ENCODE measurements at places on chromosomes 2 and 18.

DNA sequence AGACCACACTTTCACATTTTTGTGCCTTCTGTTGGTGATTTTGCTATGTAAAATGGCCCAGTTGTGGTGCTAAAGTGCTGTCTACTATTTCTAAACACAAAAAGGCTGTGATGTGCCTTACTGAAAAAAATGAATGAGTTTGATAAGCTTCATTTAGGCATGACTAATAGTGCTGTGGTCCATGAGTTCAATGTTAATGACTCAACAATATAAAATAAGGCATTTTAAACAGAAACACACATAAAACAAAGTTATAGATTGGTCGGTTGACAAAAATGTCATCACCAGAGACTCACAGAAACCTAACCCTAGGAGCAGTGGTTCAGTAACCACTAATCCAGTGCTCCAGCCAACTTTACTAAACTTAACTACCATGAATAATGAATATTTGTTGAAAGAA is 160.0 kb downstream of the DNAH6 start:
- no peak for DNase-seq

DNA sequence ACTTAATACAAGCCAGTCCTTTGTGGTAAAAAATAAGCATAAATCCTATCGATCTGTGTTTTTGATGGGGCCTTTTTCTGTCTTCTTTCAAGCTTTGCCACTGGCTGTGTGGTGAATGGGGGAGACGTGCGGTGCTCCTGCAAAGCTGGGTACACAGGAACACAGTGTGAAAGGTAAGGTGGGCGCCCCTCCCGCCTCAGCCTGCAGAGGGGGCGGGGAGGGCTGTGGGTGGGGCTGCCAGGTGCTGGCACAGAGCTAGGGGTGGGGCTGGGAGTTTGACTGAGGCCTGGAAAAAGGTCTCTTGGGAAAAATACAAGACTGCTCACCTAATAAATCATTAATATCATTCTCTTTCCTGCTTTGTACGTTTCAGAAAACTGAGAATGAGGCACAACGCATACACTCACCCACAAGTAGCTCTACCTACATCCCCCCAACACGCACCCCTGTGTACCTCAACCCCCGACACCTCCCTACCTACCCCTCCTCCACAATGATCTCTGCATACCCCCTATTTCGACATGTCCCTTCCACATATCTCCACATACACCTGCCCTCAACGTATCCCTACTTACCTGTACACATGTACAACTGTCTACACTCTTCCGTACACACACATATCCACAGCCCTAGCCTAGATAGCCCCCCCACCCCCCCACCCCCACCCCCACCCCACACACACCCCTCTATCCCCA is 129.7 kb upstream of the TTC39C start:
- no peak for DNase-seq

DNA sequence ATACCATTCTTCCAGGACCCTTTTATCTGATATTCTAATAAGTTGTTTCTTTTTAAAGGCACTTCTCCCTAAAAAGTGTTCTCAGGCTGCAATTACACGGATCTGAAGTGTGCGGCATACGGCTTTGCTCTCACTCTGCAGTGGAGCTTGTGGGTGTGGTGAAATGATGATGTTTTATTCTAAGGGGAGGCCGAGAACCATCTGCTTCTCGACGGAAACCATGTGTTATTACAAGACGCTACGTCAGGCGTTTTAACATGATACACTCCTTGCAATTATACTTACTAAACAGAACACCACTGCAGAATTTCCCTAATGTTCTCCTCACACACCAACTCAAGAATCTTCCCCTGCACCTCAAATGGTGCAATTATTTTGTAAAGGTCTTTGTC is 34.9 kb upstream of the CTDP1 start:
- DNase-seq = no peak

DNA sequence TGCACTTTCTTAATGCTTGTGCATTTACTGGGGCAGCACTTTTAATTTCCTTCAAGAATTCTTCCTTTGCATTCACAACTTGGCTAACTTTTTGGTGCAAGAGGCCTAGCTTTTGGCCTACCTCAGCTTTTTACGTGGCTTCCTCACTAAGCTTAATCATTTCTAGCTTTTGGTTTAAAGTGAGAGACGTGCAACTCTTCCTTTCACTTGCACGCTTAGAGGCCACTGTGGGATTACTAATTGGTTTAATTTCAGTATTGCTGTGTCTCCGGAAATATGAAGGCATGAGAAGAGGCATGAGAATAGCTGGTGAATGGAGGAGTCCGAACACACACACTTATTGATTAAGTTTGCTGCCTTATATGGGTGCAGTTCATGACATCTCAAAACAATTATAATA is 354.1 kb downstream of the DLGAP1 start:
- no peak for DNase-seq

- no peak for DNase-seq
Observed at GRCh38 chr2:22946553-22946952, 438.4 kb upstream of the KLHL29 start.

GRCh38 chr2:131394147-131394931 is 30.4 kb upstream of the RAB6D start:
- no peak for DNase-seq

DNA sequence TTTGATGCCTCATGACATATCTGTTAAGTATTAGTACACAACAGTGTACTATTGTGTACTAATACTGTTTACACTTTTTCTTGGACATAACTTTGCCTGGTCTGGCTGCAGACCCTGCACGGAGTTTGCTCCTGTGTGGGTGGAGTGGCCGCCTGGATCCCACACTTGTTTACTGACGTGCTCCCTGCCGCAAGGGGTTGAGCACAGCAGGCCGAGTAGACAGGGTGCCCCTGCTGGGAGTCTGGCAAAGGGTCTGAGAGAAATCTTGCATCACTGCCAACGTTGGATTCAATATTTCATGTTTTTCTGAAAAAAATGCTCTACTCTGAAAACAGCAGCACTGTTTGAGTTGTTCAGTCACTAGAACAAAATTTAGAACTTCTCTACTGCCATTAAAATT is 59.0 kb downstream of the PDK1 start:
- DNase-seq = no peak

- no peak for DNase-seq
Observed at GRCh38 chr2:214265991-214266489, 144.8 kb upstream of the VWC2L start.

DNA sequence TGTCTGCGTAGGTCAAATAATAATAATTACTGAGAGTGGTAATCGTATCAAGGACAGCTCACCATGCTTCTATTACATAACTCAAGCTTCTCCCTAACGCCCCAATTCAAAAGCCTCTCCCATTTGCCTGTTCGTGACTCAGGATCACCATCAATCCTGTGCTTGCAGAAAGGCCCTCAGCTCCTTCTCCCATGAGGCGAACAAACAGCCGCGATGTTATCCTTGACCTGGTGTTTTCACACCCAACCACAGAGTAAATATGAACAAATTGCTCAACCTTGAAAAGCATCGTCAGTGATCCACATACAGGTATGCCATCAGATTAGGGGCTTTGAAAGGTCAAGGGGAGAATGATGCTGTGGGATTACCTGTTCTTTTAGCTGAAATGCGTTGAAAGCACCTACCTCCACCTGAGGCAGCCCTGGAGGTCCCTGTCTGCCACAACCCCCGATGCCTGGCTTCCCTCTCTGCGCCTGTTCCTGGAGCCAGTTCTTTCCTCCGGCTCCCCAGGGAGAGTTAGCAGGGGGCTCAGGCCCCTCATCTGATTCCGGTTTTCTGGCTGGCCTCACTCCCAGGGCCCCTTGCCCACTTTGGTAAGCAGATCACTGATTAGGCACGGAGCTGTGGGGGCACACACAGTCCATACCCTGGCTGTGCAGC is 39.1 kb upstream of the ODC1 start:
- DNase-seq = no peak

DNA sequence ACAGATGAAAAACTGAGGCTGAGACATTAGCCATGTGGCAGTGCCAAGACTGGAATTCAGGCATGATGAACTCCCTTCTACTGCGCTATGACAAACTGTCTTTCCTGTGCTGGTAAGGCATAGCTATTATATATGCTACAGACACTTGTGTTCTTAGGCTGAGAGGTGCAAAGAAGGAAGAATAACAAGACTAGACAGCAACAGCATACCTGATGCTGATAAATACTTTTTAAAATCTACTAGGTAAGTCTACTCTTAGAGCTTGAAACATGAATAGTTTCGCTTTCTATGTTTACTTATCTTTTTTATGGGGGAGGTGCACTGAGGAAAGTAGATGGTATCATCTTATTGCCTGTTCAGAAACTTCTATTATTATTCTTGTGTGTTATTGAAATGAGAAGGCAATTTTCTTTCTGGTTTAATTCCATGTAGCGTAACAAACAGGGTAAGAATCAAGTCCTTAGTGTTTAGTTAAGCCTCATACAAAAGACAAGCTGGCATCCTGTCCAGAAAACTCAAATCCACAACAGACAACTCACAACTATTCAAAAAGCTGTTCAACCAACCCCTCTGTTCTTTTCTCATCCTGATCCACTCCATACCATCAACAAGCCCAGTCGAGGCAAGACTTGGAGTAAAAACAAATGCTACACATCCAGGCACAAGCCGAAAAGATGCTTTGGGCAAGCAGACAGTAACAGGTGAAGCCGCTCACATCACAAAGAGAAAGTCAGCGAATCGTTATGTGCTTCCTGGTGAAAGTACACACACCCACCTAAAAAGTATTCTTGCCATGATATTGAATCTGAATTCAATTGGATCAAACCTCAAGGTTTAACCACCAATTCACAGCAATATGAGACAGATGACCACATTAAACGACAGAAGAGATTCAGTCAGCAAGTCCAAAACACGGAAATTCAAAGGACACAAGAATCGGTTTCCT is 1.5 kb downstream of the TTC32 start:
- no peak for DNase-seq

DNA sequence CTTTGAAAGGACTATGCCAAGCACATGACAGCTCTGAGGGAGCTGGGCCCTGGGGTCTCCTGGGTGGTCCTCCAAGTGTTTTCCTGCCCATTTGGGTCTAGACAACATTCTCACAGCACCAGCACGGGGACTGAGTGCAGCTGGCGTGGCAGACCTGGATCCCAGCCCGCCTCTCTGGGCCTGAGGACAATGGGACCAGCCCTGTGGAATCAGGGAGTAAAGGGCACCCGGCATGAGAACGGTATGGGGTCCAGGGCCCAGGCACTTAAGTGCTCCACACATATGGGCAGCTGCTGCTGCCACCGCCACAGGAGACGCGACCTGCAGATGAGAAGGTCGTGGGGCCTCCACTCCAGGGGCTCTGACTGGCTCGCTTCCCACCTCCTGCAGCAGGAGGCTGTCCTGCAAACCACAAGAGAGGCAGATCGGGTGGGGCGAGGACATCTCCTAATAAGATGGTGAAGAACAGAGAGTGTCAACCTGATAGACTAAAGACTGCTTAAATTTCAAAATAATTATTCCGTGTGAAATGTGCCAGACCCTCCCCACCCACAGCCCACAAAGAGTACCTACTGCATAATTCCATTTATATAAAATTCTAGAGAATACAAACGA is 46.3 kb downstream of the FAM178B start:
- no peak for DNase-seq

DNA sequence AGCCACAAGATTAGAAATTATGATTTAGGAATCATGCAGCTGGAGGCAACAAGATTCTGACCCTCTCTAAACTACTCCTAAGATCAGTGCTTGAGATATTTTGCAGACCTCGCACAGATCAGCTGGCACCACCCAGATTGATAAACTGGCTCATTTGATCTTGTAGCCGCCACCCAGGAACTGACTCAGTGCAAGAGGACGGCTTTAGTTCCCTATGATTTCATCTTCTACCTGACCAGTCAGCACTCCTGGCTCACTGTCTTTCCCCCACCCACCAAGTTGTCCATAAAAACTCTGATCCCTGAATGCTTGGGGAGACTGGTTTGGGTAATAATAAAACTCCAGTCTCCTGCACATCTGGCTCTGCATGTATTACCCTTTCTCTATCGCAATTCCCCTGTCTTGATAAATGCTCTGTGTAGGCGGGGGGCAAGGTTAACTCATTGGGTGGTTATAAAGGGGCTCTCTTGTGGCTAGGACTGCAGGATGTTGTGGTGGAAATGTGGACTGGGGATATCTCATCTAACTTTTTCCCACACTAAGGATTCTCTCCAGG is 96.1 kb downstream of the ARL6IP6 start:
- no peak for DNase-seq

DNA sequence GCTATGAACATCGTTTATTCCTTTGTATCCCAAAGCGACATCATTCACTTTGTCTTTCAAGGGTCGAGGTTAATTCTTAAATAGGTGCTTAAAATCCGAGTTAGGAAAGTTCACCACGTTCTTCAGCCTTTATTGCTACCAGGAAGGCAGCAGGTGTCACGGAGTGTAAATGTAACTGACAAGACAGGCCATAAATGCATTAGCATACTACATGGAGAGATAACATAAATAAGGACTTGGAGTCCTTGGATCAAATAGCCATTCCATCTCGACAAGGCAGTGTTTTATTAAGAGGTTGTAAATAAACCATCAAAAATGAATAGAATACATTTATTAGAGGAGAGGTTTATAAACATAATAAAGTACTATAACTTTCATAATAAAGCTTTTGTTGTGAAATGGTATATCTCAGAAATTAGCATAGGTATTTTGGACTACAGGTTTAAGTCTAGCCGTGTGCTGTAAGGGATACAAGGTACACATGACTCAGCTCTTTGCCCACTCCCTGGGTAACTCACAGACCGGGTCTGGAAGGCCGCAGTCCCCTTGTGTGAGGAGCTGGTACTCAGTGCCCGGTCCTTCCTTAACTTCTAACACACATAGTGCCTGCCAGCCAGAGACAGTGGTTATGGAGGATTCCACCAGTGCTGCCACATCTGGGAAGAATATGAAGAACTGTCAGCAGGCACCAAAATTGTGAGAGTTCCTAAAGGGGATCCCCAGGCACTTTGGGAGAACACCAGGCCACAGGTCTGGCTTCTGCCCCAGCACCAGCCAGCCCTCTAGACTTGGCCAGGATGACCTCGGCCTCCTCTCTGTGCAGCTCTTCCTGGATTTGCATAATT is 29.4 kb downstream of the CAPN13 start:
- no peak for DNase-seq

- DNase-seq = no peak
Observed at GRCh38 chr18:59610546-59611140, 86.6 kb downstream of the CCBE1 start.

GRCh38 chr2:200618590-200619021 is 32.8 kb downstream of the AOX1 start:
- DNase-seq = peak; percentile 45

DNA sequence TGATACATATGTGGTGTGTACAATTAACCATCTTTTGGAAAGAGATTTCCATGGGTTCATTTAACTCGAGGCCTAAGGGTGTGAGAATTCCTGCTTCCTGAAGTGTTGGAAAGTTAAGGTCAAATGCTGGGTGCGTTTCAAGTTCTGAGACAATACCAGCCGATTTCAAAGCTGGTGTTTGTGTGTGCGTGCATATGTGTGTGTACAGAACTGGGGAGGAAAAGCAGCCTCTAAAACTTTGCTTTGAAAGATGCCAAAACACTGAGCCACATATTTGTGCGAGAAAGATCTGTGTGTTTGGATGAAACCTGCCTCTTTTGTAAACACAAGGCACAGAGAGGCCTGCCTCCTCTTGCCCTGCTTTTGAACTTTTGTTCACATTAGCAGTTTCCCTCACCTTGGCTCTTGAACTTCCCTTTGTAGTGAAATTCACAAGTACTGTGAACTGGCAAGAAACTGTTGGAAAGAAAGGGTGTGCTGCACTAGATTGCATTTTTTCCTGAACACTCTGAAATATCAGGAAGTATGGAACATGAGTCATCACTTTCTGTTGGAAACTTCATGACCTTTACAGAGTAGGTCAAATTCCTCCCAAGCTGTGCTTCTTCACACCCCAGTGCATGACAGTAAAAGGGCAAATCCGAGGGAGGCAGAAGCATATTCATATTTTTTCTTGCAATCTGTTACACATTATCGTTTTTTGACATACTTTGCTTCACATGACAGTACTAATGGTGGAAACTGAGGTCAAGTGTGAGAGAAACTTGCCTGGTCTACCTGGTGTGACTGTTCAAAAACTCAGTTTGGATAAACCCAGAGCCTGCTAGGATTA is 20.0 kb upstream of the CAVIN2 start:
- DNase-seq = peak; percentile 76

All from AG04449 (cell line).